Activated naive CD4-positive, alpha-beta T cell treated with Interleukin-2 at 50 U/mL for 16 hours (primary cell): ENCODE measurements at places on chromosomes 2 and 18.

DNA sequence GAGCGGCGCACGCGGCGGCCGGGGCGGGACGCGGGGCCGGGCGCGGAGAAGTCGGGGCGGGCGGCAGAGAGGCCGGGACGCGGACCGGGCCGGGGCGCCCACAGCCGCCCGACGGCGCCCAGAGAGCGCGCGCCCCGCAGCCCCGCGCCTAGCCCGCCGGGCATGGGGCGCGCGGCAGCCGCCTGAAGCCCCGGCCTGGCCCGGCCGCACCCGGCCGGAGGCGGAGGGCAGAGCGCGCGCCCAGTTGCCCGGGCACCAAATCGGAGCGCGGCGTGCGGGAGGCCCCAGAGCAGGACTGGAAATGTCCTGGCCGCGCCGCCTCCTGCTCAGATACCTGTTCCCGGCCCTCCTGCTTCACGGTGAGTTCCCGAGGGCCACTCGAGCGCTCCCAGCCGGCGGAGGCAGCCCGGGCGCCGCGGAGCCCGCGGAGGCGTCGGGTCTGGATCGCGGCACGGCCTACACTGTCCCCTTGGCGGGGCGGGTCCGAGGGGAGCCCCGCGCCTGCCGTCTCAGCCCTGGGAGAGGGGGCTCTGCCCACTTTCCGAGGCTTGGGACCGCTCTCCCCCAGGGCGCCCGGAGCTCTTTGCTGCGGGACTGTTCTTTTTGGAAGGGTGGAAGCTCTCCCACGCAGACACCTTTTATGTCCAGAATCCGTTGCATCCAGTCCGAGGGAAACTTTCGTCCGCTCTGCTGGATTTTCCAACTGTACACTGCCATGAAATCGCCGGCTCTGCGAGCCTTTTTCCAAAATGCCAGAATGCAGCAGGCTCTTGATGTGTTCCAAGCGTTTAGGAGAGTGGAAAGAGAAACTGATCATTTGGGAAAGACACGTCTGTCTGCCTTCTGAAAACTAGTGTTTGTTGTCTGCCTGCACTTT is 484 bp downstream of the APCDD1 start:
- DNase-seq: no peak

DNA sequence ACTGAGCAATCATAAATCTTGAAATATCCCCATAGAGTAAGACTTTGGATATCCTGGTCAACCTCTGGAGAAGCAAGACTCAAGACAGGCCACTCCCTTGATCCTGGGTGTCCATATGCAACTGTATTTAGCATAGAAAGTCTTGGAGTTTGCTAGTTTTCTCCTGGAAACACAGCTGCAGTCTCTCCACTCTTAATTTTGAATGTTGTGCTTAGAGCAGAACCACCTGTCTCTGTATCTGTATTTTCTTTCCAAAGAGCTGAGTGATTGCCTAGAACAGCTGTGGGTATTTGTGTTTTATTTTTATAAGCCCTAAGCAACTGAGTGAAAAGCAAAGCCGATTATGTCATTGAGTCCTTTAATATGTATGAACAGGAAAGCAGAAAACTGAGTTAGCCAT is 64.1 kb upstream of the ADAM23 start:
- no peak for DNase-seq

DNA sequence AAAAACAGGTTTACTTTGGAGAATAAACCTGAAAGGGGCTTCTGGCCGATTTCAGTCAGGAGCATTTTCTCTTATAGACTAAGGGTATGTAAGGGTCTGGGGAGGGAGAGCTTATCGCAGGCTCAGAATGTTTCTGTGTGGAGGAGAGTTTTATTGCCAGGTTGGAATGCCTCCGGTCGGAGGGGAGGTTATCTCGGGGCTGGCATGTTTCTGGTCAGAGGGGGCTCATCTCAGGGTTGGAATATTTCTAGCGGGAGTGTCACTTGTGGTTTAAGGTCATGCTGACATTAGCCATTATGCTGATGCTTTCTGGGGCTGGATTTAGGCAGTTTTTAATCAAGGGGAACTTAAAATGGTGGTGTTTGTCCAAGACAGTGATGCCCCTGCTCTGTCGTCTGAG is 333.6 kb downstream of the METTL4 start:
- DNase-seq: no peak

GRCh38 chr2:26172871-26173775 is at the start of gene GAREM2:
TSS of gene GAREM2 (plus strand) at chr2:26173088. CDS start at chr2:26173221, 133 bp downstream.
- DNase-seq: no peak

GRCh38 chr2:152334701-152335015 is 316 bp upstream of the FMNL2 start:
- DNase-seq: no peak

GRCh38 chr2:154480521-154480920 is 218.0 kb upstream of the KCNJ3 start:
- DNase-seq: no peak

DNA sequence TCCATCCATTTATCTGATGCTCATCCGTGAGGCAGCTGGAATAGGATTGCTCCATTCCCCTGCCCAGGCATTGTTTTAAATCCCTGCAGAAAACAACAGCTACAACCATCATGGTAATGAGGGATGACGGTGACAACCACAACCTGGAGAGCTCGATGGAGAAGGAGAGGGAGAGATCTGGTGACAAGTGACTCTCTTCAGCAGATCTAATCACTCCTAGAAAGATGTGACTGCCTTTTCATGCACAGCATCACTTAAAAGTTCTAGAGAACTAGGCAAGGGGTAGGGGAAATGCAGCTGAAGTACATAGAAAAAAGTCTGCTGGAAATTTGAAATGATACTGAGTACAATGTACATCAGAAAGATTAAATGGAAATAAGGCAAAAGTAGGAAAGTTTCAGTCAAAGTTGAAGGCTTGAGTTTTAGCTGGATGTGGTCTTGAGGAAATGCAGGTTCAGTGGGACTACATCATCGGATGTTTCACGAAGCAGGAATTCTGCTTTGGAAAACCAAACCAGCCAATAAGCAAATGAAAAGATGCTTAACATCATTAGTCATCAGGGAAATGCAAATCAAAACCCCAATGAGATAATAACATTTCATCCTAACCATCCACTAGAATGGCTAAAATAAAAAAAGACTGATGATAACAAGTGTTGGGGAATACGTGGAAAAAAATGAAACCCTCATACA is 6.8 kb upstream of the ARHGAP25 start:
- DNase-seq: no peak
